ENCODE measurements at places on chromosomes 2 and 18.
A peak's percentile ranks its signal among the peaks of the same experiment; 100 is the strongest.

DNA sequence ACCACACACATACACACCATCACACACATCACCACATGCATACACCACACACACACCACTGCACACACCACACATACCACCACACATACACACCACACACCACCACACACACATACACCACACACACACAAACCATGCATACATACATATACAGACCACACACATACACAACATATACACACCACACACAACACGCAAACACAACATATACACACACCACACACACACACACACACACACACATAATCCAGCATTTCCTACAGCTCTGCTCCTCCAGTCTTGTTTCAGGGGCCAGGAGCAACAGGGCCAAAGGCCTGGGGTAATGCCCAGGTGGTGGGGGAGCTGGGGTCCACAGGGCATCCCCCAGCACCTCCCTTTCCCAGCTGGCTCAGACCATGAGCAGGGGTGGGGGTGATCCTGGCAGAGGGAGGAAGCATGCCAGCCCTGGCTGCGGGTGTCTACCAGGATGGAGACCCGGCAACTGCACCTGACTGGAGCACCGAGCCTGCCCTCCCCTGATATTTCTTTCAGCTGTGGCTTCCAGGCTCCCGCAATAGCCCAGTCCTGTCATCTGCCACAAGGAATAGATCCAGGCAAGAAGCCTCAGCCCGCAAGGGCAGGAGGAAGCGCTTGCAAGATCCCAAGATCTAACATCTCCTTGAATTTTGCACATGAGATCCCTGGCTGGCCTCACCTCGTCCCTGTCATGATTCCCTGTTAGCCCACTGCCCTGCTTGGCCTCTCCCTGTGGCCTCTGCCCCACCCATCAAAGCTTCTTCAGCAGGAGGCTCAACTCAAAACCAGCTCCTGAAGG, 196.9 kb downstream of the TNS1 start:
- no peaks in the 10 kb centered on the region for H3K27me3 ChIP-seq
- H3K36me3 ChIP-seq = peaks cover 10% of the 10 kb centered on the region
- H3K4me3 ChIP-seq = no peak overlapping the region
- peak overlapping the region; percentile 43 for H3K27ac ChIP-seq
- no peak for DNase-seq

DNA sequence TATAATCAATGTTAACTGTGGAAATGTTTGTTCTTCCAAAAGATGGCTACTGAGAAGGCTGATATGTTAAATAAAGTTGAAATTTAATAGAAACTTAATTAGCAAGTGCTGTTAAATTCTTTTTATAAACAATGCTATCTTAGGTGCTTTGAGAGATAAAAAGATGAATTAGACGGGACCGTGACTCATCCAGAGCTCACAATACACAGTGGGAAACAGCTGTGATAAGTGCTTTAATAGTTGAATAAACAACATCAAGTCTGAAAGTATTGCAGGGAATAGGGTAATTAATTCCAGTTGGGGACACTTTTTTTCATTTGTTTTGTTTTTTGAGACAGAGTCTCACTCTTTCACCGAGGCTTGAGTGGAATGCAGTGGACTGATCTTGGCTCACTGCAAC, 85.5 kb upstream of the DTNA start:
- no peaks in the 10 kb centered on the region for H3K36me3 ChIP-seq
- no peak overlapping the region for H3K27ac ChIP-seq
- H3K4me3 ChIP-seq = no peak overlapping the region
- no peak for DNase-seq
- H3K4me1 ChIP-seq = no peaks in the 10 kb centered on the region

DNA sequence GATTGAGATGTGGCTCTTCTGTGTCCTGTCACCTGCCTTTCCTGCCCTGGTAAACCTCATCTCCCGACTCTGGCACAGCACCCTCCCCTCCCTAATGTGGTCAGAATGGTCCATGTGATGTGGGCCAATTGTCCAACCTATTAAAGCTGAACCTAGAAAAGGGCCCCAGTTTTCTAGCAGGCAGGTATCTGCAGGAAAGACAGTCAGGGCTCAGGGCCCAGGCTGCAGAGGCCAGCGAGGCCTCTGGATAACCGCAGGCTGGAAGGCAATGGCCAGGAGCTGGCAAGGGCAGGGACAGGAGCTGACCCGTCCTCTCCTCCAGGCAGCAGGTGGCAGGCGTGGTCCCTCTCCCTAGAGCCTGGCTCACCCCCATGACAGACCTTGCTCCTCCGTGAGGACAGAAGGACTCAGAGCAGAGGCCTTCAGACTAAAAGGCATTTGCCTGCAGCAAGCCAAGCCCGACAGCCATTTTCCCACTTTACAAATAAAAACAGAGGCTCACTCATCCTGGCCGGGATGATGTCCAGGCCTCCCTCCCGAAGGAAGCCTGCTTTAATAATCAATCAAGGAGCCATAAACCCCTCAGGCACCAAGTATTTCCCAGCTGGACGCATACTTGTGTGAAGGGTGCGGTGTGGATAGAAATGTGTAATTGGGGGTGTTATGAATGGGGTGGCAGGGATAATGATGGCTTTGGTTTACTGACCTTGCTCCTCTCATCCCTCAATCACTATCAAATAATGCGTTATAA, 107.1 kb downstream of the TWIST2 start:
- DNase-seq = no peak
- no peaks in the 10 kb centered on the region for H3K36me3 ChIP-seq
- no peaks in the 10 kb centered on the region for H3K4me1 ChIP-seq

- no peaks in the 10 kb centered on the region for H3K36me3 ChIP-seq
- DNase-seq = no peak
- H3K27me3 ChIP-seq = no peaks in the 10 kb centered on the region
- H3K27ac ChIP-seq = no peak overlapping the region
- no peaks in the 10 kb centered on the region for H3K4me1 ChIP-seq
These were observed 72.2 kb downstream of the BCL11A start for GRCh38 chr2:60481257-60481656.
